ENCODE measurements at places on chromosomes 3 and 15.
A peak's percentile ranks its signal among the peaks of the same experiment; 100 is the strongest.

GRCh38 chr3:123028233-123028828, 768 bp upstream of the SEMA5B start:
- DNase-seq = peak; percentile 25

DNA sequence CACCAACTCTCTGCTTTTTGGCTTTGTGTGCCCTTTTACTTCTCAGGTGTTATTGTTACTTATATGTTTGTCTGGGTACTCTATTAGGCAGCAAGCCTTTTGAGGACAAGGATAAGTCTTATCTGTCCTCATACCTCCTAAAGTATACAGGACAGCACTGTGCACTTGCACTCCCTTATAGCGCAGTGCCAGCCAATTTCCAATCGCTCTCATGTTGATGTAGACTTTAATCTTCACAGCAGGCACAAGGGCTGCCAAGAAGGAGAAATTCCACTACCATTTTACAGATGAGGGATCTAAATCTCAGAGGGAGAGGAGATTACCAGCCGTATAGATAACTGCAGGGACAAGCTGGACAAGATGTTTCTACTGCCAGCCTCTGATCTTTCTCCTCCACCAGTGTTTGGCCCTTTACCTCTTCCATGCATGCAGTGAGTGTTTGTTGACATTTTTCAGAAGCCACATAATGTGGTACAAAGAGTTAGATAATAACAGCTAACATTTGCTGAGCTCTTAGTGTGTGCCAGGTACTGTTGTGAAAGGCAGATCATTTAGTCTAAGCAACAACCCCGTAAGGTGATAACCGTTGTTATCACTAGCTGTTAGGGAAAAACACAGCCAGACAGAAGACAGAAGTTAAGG, 30.1 kb downstream of the SST start:
- peak; percentile 51 for DNase-seq

DNA sequence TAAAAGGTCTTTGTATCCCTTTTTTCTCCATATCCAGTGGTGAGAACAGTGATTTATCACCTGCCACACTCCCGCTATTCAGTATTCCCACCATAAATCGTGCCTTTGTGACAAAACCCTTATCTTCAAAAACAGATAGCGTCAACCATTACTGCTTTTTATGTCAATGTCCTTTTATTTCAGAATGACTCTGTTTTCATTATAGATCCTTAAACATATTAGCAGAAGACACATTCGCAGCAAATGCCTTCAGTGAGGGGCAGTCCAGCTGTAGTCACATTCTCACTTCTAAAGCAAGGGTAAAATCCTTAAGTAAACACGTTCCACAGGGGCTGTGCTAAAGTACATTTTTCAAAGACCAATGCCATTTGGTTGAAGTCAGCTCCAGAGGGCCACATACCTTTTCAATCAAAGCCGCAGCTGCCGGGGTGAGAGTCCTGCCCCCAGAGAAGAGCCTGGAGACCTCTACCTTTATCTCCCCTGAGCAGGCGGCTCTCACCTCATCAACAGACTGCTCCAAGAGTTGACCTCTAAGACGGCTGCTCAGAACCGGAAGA, 53.4 kb downstream of the PDZRN3 start:
- DNase-seq = no peak

DNA sequence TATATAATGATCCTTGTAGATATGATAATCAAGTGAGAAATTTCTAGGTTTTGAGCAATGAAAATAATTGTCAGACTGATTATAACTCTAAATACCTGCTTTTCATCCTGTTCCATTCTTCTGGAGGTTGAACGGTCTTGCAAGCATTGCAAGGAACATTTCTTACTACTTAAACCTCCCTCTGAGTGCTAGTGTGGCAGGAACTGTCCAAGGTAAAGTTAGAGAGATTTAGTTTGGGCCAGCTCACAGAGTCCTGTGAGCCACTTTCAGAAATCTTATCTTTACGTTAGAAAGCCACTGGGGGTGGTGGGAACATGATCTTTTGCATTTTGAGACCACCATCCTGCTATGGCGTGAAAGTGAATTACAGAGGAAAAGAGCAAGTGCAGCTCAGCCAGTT, 121.1 kb upstream of the NPHP3 start:
- DNase-seq = no peak

DNA sequence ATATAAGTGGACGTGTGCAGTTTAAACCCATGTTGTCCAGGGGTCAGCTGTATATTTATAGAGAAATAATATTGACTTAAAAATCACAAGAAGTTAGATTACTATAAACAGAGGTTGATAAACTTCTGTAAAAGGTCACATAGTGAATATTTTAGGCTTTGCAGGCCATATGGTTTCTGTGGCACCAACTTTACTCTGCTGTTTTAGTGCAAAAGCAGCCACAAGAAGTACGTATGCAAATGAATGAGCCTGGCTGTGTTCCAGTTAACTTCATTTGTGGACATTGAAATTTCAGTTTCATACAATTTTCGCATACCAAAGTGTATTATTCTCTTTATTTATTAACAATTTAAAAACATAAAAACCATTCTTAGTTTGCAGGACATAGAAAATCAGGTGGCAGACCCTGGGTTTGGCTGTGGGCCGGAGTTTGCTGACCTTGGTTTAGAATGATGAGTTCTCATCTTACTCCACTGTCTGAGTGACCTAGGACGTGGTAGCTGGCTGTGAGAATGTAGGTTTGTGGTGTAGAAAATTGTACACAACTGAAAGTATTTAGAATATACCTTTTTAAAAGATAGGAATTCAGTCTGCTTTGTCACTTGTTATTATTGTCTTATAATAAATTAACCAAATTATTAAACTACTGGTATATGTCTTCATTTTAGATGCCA, 16.3 kb downstream of the FAN1 start:
- DNase-seq = no peak

GRCh38 chr15:74866090-74866489, 7.1 kb downstream of the SCAMP2 start:
- no peak for DNase-seq

DNA sequence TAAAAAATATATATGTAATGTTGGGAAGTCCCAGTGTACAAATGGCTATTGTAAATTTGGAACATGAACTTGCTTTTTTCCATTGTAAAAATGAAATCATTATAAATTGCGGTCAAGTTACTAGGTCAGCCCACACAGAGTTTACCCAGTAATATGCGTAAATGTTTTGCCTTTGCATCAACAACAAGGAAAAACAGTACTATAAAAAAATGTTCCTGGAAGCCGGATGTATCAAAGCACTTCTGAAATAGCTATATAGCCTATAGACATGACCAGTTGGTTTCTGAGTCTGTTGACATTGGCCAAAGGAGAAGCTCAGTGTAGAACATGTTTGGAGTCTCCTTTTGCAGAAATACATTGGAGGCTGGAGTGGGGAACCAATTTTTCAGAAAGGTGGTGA, 23.2 kb downstream of the CTNNB1 start:
- DNase-seq = no peak

Measured in LNCaP clone FGC (cell line).